Right renal cortex interstitium (tissue), 3 donors: ENCODE measurements at places on chromosomes 13 and 19. TPM values are rescaled to one million over a fixed set of nuclear protein-coding genes. Genes with fewer than 3 reads are reported as not detected.

CCNA1 gene
- 0.71 TPM for polyA plus RNA-seq

OLFM2 gene
- polyA plus RNA-seq: 21.3 TPM

TLE6 gene
- 6.5 TPM for polyA plus RNA-seq

KLK15 gene
- not detected for polyA plus RNA-seq

CBLC gene
- 3.8 TPM for polyA plus RNA-seq

ZFP14 gene
- polyA plus RNA-seq: 13.1 TPM

GRCh38 chr19:10299545-10300458 lies 9.8 kb downstream of the ZGLP1 start:
- no peak for DNase-seq

- no peak for DNase-seq
These were observed 6.8 kb downstream of the DCUN1D2 start for GRCh38 chr13:113483504-113484293.

- DNase-seq: no peak
These were observed 702 bp upstream of the MAG start for GRCh38 chr19:35291259-35291658.

GRCh38 chr19:47124937-47125668 lies 5.5 kb upstream of the SAE1 start:
- no peak for DNase-seq

DNA sequence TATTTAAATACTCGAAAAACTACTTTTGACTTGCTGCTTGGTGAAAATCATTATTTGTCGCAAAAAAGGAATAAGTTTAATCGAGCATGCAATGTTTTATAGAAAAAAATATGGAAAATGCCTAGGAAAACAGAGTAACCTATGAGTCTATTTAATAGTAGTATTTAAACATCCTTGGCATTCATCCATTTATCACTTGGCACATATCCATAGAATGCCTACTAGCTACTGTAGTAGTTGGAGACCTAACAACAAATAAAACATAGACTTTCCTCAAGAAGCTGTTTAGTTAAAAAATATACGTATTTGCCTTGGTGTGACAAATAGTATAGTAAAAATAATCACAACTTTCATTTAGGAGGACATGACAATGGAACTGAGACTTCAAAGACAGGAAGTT lies 302.1 kb downstream of the DIAPH3 start:
- no peak for DNase-seq

DNA sequence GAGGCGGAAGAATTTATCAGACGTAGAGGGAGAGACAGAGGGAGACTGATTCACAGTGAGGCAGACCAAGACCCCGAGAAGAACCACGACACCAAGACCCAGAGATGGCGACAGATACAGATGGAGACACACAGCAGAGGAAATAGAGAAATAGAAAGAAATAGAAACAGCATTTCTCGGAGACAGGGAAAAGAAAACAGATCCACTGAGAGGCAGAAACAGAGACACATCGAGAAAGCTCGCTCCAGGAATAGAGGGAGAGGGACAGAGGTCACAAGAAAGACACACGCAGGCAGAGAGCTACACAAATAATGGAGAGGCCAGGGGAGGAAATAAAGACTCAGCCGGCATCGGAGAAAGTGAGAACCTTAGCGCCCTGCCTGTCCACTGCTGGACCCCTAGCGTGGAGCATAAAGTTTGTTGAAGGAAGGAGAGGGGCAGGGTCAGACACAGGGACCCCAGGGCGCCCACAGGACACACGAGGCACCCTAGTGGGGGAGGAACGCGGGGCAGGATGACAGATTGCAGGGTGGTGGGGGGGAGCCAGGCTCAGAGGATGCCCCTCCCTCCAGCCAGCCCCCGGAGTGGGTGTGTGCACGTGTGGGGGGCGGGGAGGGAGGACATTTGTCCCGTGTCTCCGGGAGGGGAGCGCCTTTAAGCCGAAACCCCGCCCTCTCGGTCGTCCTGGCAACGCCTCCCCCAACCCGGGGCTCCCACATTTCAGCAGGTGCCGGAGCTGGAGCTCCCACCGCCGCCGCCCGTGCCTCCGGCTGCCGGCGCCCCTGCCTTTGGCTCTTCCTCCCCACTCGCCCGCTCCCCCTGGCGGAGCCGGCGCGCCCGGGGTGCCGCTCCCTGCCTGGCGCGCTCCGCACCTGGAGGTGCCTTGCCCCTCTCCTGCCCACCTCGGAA lies at the start of gene PRKCG:
PRKCG (plus strand) TSS at position 716 of the 909 bp plus-strand sequence. CDS start 298 bp downstream, outside the sequence.
- DNase-seq: no peak
